ENCODE measurements at places on chromosomes 7 and 10.

- no peak for DNase-seq
Measured at GRCh38 chr10:93821051-93821772, 63.5 kb downstream of the LGI1 start.

DNA sequence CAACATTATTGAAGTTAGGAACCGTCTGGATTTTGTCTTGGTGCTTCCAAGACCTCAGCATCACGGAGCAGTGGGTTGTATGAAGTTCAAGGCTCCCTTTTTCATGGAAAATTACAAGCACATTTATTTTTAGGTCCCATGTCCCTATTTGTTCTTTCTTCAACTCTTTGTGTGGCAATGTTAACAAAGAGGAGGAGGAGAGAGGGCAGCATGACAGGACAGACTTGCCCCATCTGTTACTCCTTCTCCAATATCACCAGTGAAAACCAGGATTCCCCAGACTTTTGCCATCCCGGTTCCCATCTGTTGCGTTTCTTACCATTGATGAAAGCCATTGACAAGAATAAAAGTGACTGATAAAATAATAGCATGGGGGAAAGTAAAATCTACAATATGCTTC, 28.6 kb downstream of the EEPD1 start:
- no peak for DNase-seq

GRCh38 chr7:154592388-154592787, 410.5 kb downstream of the PAXIP1 start:
- DNase-seq, result no peak

DNA sequence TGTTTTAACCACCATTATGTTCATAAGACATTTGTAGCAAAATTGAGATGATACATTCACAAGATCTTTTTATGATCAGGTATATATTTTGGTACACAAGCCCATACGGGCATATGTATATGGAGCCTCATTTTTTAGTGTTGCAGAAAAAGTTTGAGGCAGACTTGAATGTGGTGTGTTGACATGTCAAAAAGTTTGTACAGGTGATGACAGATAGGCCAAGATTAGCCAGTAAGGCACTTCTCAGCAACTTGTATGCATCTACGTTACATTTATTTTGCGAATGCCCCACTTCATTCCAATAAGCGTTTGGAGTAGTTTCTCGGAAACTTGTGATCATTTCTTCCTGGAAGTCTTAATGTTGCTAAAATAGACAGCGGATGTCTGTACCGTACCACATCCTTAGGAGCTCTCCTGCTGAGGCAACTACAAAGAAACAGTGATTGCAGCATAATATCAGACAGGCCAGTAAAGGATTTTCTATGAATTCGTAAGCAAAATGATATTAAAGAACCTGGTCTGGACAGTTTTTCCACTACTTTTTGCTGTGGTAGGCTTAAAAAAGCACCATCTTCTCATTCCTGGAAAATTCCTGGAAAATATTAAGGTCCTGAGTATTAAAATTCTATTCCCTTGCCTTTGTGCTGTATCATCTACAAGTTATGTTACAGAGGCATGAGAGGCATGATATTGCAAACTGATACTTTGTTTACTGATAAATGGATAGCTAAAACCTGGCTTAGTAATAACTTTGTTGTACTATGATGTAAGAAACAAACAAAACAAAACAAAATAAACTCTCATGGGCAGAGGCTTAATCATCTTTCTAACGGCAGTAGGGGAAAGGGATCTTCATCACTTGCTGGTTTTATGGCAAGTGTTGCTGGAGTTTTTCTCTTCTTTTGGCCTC, 153.6 kb downstream of the HDAC9 start:
- DNase-seq, result no peak

GRCh38 chr7:140982508-140982907, 32.2 kb downstream of the MRPS33 start:
- DNase-seq, result no peak

- no peak for DNase-seq
Measured at GRCh38 chr7:100022621-100023020, 7.2 kb downstream of the ZKSCAN1 start.

DNA sequence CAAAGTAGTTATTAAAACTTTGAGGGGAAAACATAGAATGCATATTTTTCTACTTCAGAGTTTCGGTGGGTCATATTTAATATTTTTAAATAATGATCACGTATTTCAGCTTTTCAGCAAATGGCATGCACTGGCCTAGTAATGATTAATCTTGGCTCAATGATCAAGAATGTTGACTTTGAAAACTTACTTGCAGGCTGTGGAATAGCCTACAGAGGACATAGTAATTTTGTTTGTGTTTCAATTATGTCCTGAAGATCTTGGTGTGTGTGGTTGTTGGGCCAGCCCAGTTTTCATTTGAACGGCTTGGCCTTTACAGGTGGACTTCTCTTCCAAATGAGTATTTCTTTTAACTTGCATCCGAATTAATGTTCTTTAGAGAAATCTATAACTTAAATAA, 35.1 kb downstream of the ADD3 start:
- no peak for DNase-seq

DNA sequence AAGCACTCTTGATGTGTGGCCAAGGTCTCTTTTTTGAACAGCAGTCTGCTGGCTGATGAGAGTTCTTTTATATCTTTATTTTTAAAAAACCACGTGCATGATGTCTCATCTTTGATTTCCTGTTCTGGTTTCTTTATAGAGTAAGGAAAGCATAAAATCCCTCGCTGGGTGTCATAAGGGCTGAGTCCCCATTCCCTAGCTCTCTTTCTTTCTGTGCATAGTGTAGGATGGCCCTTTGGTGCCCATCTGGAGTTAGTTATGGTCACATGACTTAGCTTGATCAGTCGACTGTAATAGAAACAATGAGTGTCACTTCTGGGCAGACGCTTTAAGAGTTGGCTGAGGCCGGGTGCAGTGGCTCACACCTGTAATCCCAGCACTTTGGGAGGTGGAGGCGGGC, 38.5 kb downstream of the GHRHR start:
- no peak for DNase-seq

GRCh38 chr7:35366167-35367155, 112.6 kb upstream of the TBX20 start:
- DNase-seq, result no peak

GRCh38 chr10:124732931-124733570, 11.1 kb downstream of the FAM53B start:
- DNase-seq, result no peak

DNA sequence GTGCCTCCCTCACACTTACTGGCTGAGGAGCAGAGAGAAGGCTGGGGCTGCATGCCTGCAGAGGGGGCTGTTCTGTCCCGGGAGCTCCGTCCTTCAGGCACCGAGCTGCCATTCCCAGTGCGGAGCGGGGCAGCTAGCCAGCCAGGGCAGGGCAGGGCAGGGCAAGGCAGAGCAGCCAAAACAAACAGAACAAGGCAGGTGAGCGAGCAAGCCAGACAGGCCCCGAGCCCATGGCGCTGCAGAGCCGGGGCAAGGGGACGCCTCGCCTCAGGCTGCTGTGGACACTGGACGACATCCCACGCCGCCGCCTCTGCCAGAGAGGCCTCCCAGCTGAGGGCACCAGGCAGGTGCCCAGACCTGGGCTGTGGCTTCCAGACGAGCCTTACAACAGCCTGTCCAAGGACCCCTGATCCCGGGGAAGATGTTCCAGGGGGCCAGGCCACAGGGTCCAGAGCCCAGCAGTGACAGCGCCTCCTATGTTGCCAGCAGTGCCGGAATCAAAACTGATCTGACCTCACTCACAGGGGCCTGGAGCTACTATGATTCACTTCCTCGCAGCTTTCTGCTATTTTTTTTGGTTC, 8.2 kb upstream of the NDST2 start:
- DNase-seq, result no peak

DNA sequence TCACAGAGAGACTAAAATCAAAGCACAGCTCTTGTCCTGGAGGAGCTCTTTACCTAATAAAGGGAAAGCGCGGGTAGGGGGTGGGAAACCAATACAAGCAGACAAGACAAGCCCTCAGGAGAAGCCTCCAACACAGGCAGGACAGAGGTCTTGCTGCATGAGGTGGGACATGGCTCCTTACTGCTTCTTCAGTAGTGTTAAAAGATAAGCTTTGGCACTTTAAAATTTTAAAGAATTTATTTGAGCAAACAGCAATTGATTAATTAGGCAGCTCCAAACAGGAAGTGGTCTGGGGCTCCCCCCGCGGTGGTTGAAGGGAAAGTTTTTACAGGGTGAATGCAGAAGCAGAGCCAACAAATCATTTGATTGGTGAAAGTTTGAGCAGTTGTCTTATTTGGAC, 50.3 kb upstream of the MACC1 start:
- no peak for DNase-seq

DNA sequence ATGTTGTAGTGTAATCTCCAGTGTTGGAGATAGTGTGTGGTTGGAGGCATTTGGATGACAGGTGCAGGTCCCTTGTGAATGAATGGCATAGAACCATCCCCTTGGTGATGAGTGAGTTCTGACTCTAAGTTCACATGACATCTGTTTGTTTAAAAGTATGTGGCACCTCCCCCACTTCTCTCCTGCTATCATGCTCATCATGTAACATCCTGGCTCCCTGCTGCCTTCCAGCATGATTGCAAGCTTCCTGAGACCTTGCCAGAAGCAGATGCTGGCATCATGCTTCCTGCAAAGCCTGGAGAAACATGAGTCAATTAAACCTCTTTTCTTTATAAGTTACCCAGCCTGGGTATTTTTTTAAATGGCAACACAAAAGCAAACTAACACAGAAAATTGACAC, 499.0 kb upstream of the SEMA3D start:
- DNase-seq, result no peak

GRCh38 chr10:13957856-13958255, 371.1 kb downstream of the PRPF18 start:
- no peak for DNase-seq

DNA sequence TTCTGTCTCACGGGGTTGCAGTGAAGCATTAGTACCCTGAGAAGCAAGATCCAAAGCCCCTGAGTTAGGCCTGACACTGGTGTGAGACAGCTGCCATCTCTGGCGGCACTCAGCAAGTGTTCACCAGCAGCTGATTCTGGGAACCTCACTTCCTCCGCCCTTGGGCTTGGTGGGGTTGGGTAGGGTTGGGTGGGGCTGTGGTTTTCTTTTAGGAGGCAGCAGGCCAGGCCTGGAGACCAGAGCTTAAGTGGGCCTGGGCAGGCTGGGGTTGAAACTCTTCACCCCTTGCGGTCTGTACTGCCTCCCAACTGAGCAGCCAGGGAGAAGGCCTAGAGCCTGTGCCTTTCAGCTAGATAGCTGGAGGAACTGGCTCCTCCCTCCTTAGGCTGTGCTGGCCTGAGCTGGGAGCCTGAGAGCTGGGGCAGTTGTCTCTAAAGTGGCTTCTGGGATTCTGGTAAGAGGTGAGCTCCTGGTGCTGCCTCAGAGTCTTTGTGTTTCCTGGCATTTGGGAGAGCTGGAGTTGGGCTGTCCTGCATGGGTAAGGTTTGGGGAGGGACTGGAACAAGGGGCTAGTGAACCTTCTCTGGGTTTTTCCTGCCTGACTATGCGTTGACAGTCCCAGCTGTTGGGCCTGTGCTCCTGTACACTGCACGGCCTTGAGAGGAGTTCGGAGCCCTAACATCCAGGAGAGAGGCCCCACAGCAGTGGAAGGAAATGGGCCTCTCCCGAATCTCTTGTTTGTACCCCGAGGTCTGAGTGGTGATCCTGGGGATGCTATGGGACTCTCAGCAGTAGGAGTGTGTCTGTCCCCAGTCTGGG, 5.1 kb downstream of the TSPAN14 start:
- peak; percentile 42 for DNase-seq

DNA sequence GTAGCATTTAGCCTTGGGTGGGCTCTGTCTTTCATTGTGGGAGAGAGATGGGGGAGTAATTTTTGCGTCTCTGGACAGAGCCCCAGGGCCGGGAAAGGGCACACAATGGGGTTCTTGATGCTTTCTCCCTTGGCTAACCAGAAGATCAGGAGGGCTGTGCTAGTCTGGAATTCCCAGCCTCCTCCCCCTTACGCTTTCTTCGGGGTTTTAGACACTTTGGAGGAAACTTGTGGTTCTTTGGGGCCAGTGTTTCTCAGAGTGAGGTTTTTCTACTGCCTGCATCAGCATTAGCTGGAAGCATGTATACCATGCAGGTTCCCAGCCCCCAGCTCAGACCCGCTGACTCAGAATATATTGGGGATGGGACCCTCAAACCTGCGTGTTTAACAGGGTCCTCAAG, 7.0 kb downstream of the NEURL1 start:
- DNase-seq, result no peak

DNA sequence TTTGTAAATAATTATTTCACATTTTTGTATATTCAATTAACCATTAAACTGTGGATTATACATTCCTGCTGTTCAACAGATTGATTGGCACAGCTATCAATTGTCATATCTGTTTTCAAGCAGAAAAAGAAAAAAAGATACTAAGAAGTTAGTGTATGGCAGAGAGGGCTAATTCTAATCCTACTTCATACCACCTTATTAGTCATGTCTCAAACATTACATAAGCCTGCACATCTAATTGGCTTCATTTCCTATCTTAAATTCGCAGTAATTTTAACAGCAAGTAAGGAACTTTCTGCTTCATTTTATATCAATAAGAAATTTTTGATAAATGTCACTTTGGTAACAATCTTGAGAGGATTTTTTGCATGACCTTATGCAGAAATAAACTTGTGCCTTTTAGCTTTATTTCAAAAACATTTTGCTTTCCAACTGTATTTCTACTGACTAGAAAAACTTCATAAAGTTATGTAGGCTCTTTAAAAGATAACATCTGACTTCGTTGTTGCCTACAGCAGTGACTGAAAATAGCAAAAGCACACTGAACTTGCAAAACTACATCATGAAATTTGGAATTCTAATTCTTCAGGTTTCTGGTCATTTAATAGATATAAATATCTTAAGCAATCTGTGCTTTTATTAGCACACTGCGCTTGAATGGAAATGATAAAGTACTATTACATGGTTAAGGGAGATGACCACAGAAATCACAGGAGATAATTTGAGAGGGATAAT, 111.5 kb downstream of the SEMA3C start:
- DNase-seq, result no peak

GRCh38 chr10:119461380-119461779, 81.1 kb downstream of the RGS10 start:
- no peak for DNase-seq

DNA sequence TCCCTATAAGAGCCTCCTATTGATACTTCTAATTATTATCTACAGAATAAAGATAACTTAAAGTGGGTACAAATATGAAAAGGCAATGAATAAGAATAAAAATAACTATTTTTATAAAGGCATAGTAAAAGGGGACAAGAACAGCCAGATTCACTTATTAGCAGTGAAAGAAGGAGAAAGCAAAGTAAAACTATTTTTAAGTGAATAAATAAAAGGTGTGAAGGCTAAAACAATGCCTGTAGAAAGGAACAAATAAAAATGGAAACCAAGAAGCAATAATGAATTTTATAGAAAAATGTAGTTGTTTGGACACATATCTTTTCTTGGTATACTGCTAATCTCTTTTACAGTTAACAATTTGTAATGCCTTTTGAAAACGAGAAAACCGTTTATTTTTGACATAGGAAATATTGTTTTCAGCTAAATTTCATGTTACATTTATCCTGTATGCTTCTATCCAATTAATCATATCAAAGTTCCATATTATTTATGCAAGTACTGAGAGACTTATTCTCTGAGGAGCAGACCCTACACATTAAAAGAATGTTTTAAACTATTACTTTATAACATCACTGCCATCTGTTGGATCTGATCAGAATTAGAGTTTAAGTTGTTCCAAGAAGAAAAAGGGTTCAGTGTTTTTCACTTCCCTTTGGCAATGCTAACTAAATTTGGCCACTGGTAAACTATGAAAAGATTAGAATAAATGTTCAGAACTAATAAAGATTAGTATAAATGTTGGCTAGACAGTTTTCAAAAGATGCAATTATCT, 59.1 kb downstream of the ARMC3 start:
- no peak for DNase-seq

GRCh38 chr7:26958834-26959233, 94.4 kb upstream of the SKAP2 start:
- no peak for DNase-seq
